ENCODE measurements at places on chromosomes 7 and 10.

GRCh38 chr7:3649250-3649649 is 348.2 kb downstream of the SDK1 start:
- DNase-seq = no peak

DNA sequence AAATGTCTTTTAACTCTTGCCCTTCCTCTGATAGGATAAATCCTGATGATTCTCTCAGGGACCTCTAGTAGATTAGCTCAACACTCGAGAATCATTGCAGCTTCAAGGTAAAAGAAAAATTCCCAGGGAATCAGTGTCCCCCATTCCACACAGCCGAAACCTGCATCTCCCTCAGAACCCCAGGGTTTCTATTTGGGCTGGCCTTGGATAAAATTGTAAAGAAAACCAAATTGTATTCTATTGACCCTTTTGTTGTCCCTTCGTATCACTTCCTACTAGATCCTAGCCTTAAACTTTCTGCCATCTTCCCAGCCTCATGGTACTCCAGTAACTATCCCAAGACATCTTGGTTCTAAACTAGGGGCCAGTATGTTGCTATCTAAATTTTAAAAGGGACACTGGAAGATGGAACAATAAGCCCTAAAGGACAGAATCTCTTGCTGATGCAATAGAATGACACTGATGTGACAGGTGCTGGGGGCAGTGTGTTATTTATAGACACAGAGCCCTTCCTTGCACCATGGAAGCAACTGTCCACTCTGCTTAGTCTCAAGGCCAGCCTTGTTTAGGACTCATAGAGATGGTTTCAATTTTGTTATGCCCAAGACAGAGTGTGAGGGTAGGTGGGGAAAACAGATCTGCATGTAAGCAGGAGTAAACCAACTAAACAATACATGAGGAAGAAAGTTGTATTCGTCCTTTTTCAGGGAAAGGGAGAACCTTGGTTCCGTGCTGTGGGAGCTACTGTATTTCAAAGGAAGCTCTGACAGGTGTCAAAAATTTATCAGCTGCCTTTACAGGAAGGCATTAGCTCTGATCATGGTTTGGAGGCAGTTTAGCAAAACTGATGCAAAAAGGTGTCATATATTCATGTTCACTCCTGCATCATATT is 7.6 kb downstream of the ASB15 start:
- DNase-seq = no peak

- no peak for DNase-seq
Measured at GRCh38 chr7:29495653-29496052, 68.0 kb upstream of the PRR15 start.

DNA sequence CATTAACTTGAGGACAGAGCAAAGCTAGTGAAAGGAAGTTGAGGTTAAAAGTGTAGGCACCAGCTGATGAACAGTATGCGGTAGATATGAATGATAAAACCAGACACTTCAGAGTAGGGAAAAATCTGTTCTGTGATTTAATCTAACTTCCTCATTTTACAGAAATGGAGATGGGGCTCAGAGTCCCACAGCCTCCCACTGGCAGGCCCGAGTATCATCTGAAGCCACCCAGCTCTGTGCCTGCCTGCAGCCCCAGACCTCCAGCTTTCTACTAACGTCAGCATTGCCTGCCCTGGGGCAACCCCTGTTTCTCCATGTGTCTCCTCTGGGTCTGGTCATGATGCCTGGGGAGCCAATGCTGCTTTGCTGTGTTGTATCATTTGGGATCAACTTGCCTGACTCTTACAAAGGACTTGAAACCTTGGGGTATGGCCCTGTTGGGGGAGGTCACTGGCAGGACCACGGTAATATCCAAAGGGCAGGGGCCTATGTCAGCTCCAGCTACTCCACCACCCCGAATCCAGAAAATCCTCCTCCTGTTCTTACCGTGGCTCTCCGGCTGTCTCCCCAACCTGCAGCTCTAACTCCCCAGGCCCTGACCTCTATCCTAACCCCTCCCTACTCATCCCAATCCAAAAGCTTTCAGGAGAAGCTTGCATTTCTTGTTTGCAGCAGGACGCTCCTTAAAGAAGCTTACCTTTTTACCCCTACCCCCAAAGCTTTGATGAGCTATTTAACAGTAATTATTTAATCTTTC is 56.2 kb upstream of the NPY start:
- DNase-seq = no peak

DNA sequence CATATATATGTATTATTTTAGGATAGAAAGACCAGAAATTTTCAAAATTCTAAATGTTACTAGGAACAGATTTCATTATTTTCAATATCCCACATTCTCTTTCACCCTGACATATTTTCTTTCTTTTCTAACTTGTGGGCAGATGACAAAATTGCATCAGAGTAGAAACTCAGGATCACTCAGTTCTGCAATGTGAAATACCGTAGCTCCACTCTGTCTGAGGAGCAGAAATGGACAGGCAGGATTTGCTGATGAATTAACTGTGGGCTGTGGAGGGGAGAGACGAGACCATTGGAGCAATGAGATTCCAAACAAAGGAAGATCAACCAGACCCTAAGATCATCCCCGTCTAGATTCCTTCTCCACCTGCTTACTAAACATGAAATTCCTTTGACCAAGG is 37.0 kb upstream of the SVOPL start:
- no peak for DNase-seq

DNA sequence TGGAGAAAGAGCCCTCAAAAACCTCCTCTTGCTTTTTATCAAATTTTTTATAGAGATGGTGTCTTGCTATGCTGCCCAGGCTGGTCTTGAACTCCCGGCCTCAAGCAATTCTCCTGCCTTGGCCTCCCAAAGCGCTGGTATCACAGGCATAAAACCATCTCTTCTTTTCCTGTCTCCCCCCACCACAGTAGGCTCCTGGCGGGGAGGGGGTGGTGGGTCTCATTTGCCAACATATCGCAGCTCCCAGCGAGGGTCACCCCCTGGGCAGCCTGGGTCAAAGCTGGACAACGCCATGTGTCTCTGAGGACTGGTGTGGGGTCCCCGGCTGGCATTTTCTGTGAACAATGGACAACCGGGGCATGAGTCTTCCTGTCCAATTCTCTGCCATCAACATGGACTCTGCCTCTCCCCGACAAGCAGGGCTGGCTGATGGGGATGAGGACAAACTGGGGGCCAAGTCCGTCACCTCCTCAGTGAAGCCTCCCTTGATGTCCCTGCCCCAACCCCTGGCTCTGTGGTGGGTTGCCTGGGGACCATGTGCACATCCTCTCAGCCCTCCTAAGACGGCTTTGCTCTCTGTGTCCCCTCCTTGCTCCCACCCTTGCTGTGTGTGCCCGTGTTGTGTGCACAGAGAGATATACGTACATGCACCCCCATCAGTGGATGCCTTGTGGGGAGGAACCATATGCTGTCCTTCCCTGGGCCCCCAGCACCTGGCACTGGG is 86.4 kb upstream of the GNA12 start:
- DNase-seq = no peak

DNA sequence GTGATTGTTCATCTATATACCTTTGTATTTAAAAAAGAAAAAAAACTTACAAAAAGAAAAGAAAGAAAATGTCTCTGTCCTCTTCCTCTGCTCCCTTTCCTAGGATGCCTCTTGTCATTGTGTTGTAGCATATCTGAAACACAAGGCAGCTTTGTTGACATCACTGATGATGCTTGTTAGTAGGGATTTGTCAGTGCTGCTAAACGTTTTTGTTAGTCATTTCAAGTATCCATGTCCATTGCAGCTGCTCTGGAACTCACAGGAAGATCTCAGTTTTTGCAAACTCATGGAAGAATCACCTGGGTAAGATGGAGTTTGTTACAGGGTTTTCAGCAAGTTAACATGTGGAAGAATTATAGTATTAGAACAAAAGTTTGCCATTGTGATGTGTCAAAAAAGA is 123.6 kb downstream of the CCSER2 start:
- DNase-seq = no peak

DNA sequence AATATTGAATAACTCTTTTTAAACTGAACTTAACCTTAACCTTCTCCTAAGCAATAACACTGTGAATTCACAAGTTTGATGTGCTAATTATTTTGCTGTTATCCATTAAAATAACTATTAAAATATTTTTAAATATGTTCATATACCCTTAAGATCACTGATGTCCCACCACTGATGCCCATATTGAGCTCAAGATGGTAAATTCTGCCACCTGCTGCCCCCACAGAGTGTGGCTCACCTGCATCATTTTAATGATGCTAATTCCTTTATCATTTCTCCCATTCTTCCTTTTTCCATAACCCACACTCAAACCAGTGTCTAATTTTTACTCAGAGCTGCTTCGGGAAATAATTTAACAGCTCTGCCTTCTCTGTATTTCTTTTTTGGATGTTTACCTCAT is 82.3 kb upstream of the ARID5B start:
- no peak for DNase-seq

DNA sequence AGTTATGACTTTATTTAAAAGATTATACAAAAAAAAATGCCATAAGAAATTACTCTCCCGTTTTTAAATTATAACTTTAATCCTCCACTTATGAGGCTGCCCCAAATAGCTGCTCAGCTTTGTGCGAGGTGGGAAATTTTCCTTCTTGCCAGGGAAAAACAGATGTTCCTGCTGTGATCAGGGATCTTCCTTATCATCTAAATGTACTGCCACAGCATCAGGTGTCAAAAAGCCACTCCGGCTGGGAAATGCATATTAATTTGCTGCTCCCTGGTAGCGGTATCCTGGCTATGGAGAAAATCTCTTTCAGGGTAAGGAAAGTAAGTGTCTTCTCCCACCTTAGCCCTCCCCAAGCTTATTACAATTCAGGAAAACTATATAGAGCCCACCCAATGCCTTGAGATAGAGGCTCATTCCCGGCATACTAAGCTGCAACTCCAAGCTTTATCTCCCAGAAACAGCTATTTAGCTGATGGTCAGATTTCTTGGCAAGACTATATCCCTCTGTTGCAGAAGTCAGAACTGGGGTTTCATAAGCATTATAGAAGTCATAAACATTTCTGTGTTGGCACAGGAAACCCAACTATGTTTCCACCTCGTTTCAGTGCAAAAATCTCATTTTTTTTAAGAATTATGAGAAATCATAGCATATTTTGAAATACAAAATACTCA is 360.4 kb downstream of the PARD3 start:
- DNase-seq = no peak

DNA sequence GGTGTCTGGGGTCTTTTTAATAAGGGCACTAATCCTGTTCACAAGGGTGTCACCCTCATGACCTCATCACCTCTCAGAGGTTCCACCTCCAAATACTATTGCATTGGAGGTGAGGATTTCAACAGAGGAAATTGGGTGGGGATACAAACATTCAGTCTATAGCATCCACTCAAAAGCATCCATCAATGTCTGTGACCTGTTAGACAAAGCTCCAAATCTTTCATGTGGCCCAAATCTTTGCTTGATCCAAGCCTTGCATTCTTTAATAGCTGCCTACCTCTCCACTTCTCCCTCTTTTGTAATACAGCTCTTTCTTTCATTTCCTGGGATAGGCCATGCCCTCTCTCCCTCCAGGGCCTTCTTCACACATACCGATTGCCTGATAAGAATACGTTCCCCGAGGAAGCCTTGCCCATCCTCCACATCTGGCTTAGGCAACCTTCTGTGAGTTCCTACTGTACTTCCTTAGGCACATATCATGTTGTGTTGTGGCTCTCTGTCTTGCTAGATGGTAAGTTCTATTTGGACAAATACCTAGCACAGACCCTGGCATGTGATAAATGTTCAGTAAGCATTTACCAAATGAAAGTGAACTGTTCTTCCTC is 66.1 kb downstream of the CREM start:
- DNase-seq = no peak

GRCh38 chr7:120023494-120024167 is 249.3 kb upstream of the KCND2 start:
- DNase-seq = no peak

DNA sequence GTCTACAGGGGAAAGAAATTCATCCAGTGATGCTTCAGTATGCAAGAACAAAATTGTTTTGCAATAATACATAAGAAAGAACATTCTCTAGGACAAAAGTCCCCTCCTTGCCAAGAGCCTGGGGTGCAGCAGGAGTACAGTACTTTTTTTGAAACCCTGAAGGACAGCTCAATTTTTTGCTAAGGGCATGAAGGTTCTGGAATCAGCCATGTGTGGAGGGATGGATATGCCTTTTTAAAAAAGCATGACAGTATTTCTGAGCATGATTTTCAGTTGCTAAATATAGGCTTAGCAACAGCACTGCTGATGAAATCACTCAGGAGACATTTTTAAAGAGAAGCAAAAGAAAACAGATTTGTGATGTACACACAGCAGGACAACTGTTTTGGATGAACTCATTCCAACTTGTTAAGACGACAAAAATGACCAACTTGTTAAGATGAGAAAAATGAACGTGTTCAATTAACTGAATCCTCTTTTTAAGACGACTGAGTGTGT is 39.3 kb downstream of the HBP1 start:
- peak; percentile 37 for DNase-seq

DNA sequence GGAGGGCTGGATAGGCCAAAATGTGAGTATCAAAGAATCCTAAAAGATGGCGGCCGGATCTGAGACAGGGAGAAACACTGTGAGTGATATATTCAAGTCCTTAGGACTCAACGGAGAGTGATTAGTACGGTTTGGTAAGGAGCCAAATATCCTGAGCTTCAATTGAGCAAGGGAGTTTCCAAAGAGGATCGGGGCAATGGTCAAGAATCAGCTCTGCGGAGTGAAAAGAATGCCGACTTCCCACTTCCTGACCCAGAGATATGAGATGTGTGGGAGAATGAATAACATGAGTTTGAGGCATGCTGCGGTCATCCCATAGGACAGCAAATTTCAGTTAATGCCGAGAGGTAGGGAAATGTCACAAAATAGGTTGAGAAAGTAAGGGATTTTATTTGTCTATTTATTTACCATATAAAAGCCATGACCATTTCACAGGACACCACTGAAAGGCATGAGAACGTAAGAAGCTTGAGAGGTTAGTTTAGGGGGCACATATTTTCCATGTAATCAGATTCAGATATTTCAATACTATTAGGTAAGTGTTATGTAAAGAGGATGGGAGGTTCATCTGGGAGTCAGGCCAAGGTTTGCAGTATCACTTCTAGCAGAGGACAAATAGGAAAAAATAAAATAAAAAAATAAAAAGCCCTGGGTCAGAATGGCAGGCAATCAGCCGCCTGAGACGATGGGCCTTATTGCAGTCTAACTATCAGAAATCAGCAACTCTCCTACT is 165.6 kb downstream of the HGF start:
- no peak for DNase-seq

GRCh38 chr7:38177621-38178003 is 433 bp upstream of the STARD3NL start:
- DNase-seq = no peak

GRCh38 chr7:45863715-45864114 is 9.2 kb downstream of the CCDC201 start:
- no peak for DNase-seq

- no peak for DNase-seq
Measured at GRCh38 chr7:36291387-36292316, 98.0 kb upstream of the ANLN start.

DNA sequence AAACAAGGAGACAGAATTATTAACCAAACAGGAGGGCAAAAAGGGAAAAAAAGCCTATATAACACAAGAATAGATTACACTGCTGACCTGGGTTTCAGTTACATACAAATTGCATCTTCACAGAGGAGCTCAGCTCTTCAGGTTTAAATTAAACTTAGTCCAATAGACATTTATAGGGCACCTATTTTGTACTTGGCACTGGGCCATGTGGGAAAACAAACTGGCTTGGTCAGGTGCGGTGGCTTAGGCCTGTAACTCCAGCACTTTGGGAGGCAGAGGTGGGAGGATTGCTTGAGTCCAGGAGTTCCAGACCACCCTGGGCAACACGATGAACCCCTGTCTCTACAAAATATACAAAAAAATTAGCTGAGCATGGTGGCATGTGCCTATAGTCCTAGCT is 62.3 kb upstream of the CCDC6 start:
- DNase-seq = no peak

Measured in cerebellar nuclear complex (tissue), 1 donor.